ENCODE measurements at places on chromosomes 6 and 20.
A peak's percentile ranks its signal among the peaks of the same experiment; 100 is the strongest.

DNA sequence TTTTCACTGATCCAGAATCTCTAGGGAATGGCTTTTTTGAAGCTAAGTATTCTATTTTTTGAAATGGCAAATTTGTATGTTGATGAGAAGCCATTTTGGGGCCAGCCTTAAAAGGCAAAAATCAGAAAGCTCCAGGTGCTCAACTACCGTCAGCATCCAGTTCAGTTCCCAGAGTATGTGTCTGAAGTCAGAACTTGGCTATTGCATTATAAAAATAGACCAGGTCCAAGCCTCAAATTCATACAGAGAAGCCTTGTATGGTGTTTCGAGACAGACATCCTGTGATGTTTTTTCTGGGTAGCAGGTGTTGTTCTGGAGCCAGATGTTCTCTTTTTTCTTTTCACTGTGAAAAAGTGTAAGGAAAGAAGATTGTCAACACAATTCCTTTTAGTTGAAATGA, 68.2 kb downstream of the CCN2 start:
- no peak for DNase-seq

DNA sequence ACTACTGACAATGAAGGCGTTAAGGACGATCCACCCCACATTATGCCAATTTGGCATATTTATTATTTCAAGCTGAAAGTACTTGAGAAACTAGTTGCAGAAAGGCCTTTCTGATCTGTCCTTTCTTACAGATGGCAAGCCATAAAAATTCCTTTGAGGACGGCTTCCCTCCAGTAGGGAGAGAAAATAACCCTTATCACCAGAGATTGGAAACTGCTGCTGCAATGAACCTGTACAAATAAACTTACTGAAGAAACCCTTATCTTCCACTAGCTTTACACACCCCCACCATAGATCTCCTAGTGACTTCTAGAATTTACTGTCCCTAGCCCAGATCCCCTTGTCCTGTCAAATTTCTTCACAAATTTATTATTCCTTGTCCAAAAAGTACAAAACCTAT, 105.2 kb downstream of the MAP7 start:
- DNase-seq, result no peak

DNA sequence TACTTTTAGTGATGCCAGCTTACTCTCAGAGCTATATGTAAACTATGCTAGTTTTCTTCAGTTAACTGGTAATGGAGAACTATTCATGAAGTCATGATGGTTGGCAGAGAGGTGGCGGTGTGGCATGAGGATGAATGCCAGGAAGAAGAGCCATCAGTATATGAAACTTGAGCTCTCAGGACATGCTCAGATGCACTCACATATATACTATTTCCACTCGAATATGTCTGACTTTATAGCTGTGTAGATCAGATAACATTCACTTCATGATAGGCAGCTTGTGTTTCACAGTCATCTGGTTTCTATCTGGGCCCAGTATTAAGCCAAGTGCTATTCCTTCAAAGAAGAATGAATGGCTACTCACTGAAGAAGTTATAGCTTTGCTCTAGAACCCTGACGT, 46.2 kb upstream of the CEP85L start:
- DNase-seq, result no peak

- DNase-seq, result no peak
Measured at GRCh38 chr6:11298651-11299420, 66.4 kb upstream of the NEDD9 start.

DNA sequence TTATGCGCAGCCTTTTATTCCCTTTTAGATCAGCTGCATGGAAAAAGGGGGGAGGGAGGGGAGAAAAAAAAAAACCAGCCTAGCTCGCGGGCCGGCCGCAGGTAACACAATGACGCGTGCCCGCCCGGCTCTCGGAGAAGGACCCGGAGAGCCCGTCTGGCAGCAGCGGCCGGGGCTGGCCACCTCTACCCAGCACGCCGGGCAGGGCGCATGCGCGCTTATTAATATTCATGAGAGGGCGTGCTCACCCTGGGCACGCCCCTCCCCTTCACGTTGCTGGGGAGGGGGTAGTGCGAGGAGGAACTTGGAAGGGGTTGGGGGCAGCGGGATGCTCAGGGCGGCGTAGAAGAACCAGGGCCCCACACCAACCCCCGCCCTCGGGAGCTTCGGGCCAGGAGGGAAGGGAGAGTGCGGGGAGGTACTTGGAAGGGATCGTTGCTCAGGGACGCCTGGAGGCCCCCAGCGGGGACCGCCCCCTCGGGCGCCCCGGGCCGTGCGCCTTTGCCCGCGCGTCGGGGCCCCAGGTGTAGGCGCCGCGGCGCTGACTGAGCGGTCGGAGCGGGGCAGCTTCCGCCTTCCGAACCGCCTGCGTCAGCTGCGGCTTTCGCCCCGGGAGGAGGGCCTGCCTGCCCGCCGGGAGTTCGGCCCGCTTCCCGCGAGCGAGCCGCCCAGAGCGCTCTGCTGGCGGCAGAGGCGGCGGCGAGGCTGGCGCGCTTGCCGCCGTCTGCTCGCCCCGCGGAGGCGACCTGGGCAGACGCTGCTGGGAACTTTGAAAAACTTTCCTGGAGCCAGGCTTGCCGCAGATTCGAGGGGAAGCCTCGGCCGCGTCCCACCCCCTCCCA, at the start of gene JAG1:
Gene JAG1 (minus strand): TSS at position 158 of the 842 bp plus-strand sequence. CDS start 469 bp downstream, outside the sequence.
- DNase-seq, result peak; percentile 99

DNA sequence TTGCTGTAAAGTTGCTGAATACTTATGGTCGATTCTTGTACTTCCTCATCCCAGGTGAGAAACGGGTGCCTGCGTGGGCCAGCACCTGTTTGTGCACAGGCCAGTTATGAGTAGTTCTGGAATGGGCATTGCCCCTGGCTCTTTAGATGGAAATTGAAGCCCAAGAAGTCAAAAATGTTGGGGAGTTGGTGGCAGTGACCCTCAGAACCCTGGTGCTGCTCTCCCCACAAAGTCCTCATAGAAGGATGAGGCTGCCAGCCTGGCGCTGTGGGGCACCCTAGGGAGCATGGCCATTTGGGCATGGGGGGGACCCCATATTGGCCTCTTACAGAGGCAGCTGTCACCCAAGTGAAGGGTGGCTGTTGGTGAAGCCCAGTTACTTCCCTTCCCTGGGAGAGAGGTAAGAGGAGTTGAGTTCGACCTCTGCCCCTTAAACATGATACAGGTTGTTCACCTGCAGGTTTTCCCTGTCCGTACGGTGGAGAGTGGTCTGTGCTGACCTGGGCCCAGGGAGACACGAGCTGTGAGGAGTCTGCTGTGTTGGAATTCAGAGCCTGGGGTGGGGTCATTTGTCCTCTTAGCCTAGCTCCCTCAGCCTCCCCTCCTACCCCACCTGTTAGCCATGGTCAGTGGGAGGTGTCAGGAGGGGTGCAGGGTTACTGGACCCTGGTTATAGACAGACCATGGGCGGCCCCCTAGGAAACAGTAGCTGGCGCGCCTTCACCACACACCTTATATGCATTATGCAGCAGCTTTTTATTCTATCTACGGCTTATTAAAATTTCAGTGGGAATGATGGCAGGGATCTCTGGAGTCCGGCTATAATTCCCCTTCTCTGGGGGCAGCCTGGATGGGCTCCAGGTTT, 4.9 kb downstream of the HMGA1 start:
- peak; percentile 51 for DNase-seq

GRCh38 chr6:35173044-35173426, 31.9 kb upstream of the TCP11 start:
- DNase-seq, result no peak

- no peak for DNase-seq
Measured at GRCh38 chr6:27505209-27506027, 32.5 kb upstream of the ZNF184 start.

DNA sequence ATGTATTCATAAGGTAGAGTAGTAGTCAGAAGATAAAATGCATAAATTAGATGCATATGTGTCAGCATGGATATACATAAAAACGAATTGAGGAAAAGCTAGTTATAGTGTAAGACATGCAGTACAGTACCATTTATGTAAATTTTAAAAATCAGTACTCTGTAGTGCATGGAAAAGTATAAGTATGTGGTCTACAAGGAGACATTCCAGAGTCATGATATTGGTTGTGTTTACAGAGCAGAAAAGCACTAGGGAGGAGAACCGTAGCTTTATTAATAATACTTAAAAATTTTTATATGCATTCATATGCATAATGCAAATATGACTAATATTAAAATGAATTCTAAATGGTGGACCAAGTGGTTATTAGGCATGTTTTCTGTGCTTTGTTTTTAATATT, 220.0 kb downstream of the ZFAND3 start:
- DNase-seq, result no peak

- no peak for DNase-seq
Measured at GRCh38 chr20:34915749-34916455, 39.5 kb downstream of the ACSS2 start.

DNA sequence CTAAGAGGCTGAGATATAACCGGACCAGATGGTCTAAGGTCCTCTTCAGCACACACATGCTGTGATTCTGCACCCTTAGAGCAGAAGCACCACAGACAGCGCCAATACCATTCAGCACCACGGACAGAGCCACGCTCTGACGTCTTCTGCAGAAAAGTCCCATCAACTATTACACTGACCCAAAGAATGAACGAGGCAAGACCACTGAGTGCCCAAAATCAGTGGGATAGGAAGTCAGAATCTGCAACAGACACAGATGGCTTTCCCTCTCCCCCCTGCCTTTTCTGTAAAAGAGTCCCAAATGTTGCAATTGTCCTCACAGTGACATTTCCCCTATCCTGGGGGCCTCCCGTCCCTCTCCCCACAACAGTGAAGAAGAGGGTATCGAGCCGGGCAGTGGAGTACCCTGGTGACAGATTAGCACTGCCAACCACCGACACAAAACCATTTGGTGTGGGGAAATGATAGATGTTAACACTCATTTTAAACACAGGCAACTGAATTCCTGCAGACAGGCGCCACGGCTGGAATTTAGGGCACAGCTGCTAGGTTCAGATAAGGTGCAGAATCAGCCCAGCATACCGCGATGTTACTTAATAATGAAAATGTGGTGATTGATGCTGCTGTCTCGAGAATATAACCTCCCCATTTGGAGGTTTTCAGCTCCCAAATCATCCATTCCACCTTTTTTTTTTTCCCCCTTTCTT, 66.6 kb upstream of the CTNNBL1 start:
- no peak for DNase-seq

GRCh38 chr20:39021748-39022147, 59.6 kb downstream of the DHX35 start:
- DNase-seq, result no peak

GRCh38 chr6:158009935-158010585, 28.4 kb downstream of the SYNJ2 start:
- peak; percentile 72 for DNase-seq

GRCh38 chr6:127342946-127343808, at the start of gene ECHDC1:
Gene ECHDC1, minus strand, starts transcription at chr6:127343609. Its CDS starts 12,581 bp downstream, at chr6:127331028.
- DNase-seq, result no peak

- no peak for DNase-seq
Measured at GRCh38 chr6:167292301-167293087, 1.4 kb downstream of the UNC93A start.

DNA sequence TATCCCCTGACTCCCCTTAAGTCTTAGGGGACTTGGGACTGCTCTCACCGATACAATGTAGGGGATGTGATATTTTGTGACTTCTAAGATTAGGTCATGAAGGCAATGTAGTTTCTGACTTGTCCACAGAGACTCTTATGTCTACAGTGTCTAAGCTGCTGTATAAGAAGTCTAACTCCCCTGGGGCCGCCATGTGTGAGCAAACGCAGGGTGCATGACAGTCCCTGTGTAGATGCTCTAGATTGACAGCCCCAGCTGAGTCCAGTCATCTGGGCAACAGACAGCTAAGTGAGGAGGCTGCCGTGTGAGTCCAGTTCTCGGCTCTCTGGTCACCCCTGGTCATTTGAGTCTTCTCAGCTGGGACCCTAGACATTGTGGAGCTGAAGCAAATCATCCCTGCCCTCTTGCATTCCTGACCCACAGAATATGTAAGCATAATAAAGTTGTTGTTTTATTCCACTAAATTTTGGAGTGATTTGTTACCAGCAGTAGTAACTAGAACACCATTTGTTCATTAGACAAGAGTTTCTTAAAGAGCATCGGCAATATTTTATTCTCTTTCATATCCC, 743.3 kb upstream of the CHD6 start:
- no peak for DNase-seq

- no peak for DNase-seq
Measured at GRCh38 chr20:53713328-53714056, 119.9 kb upstream of the ZNF217 start.

DNA sequence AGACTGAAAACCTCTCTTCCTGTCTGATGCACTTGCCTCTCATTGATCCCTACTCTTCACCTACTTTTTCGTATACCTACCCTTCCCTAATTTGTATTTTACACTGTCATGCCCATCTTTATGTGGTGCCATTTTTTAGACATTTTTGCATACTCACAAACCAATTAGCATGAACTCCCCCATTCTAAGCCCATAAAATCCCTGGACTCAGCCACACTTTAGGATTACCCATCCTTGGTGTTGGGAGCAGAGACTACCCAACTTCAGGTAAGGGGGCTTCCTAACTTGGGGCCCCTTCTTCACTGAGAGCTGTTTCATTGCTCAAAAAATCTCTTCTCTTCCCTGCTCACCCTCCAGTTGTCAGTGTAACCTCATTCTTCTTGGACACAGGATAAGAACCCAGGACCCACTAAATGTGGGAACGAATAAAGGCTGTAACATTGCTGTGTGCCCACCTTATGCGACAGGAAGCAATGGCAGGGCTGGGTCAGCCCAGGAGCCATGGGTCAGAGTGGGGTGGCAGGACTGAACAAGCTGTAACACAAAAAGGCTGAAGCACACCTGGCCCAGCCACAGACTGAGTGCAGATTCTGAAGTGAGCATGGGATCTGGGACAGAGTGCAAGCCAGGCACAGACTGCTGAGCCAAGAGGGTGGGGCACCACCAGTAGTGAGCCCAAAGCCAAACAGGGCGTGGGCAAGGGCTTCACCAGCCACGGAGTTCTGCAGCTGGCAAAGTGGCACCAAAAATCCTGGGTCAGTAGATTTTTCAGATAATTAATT, 789.1 kb upstream of the HS3ST5 start:
- DNase-seq, result peak; percentile 56

GRCh38 chr20:54345301-54345724, 130.1 kb upstream of the DOK5 start:
- no peak for DNase-seq

DNA sequence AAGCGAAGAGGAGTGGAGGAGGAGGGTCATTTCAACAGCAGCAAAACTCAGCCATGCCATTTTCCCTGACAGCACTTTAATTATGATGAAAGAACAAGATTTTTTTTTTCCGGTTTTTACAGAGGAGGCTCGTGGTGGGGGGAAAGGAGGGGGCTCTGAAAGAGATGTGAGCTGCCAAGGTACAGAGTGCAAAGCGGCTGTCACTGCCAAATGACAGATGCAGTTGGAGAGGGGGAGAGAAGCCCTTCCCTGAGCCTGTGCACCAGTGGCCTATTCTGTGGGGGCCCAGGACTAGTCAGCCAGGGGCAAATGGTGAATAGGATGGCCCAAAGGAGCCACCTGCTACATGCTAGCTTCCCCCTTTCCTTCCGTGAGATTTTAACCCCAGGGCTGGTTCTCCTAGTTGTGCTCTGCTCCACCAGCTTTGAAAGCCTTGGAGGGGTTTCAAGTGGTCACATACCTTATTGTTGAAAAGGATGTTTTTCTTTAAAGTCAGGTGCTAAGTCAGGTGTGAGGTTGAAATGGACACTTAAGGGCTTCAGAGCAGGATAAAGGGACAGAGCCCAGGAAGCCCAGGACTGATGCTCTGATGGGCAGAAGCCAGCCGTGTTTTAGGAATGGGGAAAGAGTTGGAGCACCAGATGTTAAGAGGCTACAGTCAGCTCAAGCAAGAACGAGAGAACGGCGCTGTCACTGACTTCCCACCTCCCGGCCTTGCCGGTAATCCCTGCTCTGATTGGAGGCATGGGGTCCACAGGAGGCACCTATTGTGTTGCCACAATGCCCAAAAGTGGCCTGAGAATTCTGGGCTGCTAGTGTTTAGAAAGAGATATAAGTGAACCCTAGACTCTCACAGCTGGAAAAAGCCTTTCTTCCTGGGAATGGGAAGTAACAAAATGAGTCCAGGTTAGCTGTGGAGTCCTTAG, 24.8 kb downstream of the GNAS start:
- DNase-seq, result no peak
